ENCODE measurements at places on chromosomes 5 and 9.

- no peak for DNase-seq
These were observed 32.1 kb downstream of the MARCHF3 start for GRCh38 chr5:126998201-126998631.

- no peak for DNase-seq
These were observed 10.7 kb downstream of the SLC25A25 start for GRCh38 chr9:128078504-128079434.

DNA sequence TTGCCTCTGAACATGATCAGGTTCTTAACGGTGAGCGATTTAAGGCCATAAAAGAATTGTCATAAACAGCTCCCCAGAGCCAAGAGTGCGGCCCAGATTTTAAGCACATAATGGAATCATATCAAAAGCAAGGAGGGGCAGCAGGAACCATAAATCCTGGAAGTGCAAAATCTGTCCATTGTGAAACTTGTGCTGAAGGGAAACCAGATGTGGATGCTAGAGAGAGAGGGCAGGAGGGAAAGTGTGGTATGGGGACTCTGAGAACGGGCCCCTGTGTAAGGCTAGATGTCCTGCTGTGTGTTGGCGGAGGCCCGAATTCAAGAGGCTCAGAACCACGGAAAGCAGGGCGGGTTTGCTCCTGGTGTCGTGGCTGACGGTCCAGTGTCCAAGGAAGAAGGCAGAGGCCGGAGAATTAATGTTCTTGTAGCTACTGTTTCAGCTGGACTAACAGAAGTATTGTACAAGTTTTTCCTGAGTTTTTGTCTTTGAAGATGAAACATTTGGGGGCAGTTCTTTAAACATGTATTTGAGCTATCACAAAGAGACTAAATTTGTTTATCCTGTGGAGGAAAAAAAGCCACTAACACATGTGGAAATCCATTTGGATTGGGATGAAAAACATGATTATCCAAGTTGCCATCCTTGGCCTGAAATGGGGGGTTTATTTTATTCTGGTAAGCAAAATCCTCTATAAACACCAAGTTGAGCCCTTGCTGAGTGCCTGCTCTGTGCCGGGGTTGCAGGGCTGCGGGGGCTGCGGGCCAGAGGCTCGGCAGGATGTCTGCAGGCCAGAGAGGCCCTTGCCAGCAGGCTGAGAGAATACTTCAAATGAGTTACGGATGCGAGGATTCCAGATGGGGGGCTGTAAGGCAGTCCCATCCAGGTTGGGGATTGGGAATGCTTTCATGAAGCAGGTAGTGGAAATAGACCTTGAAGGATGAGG, 9.2 kb upstream of the CXCL14 start:
- no peak for DNase-seq

GRCh38 chr5:156019571-156020180, 307.3 kb upstream of the SGCD start:
- no peak for DNase-seq

- no peak for DNase-seq
These were observed 23.1 kb downstream of the MAP1B start for GRCh38 chr5:72130351-72130761.

DNA sequence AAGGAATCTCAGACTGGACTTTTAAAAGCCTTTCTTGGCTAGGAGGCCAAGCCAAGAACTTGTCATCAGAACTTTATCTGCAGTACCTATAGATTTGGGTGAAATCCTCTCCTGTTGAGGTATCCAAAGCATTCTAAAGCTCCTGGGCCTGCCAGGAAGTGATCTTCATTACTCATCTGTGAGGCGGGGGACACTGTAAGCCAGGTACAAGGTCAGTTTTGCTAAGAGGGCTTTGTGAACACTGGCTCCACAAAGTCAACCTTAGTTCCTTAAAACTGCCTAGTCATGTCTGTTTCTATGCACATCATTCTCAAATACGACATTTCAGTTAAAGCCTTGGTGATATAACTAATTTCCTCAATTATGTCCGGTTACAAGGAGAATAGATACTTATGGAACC, 236.7 kb downstream of the PIK3R1 start:
- no peak for DNase-seq

- DNase-seq, result no peak
These were observed 22.5 kb upstream of the GRAMD2B start for GRCh38 chr5:126400621-126401251.

DNA sequence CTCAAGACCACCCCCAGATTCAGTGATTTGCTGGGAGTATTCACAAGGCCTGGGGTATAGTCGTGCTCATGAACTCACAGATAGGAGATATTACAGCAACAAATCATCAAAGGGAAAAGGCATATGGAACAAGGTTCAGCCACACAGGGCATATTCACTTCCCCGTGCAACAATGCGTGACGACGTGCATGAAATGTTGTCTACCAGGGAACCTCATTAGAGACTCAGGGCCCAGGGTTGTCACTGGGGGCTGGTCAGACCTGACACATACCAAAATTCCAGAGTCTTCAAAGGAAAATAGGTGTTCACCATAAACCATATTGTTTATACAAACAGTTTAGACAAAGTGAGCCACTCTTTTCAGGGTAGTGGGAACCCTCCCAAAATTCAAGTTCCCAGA, 212.4 kb downstream of the RFK start:
- no peak for DNase-seq

GRCh38 chr9:134068744-134069479, 1.1 kb upstream of the BRD3 start:
- DNase-seq, result no peak

- no peak for DNase-seq
These were observed 53.2 kb upstream of the FBXW11 start for GRCh38 chr5:172059661-172060100.

DNA sequence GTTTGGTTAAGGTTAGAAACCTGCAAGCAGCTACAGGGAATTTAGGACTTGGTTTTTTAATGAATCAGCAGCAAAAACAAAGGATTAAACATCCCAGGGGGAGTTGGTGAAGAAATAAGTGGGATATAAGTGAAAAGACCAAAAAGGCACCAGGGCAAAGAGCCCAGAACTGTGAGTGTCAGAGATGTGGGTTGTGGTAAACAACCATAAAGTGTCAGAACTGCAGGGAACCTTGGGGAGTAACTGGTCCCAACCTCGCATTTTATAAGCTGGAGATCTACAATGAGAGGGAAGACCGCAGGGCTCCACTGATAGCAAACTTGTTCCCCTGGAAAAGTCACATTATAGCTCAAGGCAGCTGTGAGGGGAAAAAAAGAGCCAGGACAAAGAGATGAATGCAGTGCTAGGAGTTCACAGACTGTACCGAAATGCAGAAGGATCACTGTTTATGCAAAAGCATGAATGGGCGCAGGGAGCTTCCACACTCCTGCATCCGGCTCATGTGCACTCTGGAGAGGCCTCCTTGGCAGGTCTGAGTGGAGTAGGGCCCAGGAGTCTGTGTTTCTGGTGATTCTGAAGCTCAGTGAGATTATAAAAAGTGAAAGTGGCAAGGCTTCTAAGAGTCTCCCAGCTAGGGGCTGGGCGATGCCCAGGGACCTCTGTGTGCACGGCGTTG, 156.3 kb downstream of the GOLPH3 start:
- no peak for DNase-seq

DNA sequence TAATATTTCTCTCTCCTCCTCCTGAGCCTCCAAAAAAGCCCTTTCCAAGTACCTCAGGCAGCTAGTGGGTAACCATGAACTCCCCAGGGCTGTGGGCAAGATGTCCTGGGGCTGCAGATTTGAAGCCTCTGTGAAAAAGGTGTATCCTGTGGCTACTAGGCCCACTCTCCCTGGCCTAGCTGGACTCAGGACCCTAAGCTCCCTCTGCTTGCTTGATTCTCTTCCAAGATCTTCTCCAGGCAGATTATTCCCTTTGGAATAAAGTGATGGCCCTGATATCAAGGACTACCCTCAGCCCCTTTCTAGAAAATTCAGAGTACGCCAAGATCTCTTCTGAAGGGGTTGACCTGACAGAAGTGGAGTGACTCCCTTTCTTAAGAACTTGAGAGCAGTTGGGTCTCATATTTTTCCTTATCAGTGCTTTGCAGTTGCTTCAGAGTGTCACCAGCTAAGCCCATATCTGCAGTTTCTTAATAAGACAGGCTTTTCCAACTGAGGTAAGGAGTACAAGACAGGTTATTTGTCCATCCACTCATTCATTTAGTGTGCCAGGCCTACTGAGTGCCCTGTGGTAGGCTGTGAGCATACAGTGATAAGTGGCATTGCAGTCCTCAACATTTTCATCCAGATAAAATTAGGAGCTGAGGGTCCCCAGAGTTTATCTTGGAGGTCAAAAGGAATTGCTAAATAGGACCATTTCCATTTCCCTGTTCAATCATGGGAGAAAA, 42.5 kb downstream of the CYSTM1 start:
- DNase-seq, result no peak

GRCh38 chr5:39697881-39698280, 273.1 kb upstream of the DAB2 start:
- DNase-seq, result no peak

DNA sequence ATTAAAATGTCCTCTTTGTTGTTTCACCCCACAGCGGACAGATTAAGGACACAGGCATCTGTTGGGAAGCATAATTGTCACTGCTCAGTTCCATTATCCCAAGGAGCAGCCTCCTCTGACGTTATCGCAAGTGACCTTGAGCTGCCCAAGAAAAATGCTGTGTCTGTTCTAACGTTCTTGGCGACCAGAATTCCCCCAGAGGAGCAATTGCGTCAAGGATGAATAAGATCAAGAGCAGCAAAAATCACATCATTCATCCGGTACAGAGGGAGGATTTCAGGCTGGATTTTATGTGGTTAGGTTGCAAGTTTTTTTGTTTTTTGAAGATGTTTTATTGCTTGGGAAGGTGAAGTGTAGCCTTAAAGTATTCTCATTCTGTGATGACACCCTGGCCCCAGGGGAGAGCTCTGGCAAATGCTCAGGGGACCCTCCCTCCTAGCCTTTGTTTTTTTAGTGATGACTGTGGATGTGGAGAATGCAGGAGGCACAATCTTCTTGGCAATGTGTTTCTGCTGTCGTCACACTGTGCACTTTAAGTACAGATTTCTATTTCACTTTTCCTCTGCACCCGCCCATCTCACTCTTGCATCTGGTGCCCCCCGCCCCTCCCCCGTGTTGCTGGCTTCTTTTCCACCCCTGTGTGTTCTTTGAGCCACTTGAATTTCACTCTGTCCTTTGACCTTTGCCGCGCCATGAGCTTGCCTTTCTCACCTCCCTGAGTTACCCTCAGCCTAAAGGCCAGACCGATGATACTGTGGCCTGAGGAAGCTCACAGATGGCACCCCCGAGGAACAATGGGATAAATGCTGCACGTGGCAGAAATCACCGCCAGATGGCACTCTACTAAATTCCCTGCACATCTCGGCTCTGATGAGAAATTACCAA, 308.5 kb downstream of the RAB3C start:
- DNase-seq, result no peak

DNA sequence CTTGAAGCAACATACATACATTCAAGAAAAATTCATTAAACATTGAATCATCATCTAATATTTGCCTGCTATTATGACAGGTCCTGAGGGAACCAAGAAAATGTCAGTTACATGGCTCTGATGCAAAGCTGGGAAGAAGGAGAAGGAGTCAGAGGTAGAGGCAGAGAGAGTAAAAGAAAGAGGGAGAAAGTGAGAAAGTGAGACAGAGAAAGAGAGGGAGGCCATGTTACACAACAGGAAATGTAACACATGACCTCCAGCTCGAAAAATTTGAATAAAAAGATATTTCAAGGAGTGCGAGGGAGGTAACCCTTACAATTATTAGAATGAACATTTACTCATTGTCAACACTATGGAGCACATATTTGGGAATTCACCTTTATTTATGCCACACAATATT, 189.7 kb downstream of the PDE4D start:
- no peak for DNase-seq

- DNase-seq, result no peak
These were observed 21.9 kb downstream of the DEPDC1B start for GRCh38 chr5:60677850-60678664.

DNA sequence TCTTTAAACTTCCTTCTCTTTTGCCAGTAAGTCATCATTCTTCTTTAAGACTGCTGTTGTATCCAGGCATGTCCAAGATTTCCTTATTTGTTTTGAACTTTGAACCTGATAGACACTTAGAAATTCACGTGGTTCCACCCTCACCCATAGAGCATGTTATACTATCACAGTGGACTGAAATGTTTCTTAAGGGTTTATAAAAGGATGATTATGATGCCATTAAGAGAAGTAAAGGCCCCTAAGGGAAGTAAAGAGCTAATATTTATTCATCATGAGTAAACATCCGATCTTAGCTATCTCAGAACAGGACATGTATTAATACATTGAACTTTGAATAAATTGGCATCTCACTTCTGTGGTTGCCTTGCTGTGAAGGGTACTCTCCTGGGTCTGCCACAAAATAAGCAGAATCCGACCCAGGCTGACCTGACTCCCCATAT, 49.8 kb downstream of the PRKACG start:
- no peak for DNase-seq

GRCh38 chr9:7756088-7756487, 43.5 kb downstream of the DMAC1 start:
- no peak for DNase-seq

DNA sequence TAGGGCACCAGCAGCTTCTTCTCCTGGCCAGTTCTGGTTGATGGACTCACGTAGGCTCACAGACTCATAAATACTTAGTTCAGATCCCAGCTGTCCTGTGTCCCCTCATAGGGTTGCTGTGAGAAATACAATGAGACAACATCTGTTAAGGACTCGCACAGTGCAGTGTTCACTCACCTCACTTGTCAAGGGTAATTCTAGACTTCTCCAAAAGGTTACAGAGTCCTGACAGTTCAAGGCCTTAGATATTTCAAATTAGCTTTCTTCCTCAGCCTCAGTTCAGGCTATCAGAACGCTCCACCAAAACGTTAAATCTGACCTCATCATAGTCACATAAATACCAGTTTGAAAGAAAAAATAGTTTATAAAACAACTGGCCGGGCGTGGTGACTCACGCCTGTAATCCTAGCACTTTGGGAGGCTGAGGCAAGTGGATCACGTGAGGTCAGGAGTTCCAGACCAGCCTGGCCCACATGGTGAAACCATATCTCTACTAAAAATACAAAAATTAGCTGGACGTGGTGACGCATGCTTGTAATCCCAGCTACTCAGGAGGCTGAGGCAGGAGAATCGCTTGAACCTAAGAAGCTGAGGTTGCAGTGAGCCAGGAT, 106.3 kb downstream of the UGCG start:
- DNase-seq, result no peak

DNA sequence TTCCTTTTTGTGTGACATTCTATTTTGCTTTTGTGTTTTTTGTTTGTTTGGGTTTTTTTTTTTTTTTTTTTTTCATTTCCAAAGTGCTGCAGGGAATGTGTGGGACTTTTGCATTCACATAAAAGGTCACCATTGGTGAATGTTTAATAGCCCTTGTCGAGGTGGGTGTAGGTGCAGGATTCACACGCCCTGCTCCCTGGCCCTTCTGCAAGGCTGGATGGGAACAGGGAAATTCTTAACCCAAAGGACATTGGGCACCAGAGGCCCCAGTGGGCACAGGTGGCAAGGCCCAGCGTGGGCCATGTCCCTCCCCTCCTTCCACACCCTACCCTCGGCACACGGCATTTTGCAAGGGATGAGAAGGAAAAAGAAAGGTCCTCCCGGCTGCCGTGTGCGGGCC, 50.4 kb upstream of the NOTCH1 start:
- no peak for DNase-seq

DNA sequence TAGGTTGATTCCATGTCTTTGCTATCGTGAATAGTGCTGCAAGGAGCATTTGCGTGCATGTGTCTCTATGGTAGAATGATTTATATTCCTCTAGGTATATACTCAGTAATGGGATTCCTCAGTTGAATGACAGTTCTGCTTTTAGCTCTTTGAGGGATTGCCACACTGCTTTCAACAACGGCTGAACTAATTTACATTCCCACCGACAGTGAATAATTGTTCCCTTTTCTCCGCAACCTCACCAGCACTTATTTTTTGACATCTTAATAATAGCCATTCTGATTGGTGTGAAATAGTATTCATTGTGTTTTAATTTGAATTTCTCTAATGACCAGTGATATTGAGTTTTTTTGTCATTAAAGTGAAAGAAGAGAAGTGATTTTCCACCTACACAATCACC, 18.5 kb downstream of the IFNA5 start:
- no peak for DNase-seq
